ENCODE measurements at places on chromosomes 5 and 9. TPM values are rescaled to one million over a fixed set of nuclear protein-coding genes. Genes with fewer than 3 reads are reported as not detected.

Gene FOXD4L6
- 0.40 TPM for total RNA-seq

Gene TRAF2
- total RNA-seq, result 12.2 TPM

Gene HEMGN
- not detected for total RNA-seq

Gene TTC23L
- not detected for total RNA-seq

Gene GRM6
- total RNA-seq, result not detected

Gene APC
- total RNA-seq, result 29.6 TPM

Gene SLC6A7
- not detected for total RNA-seq

Measured in mammary epithelial cell (primary cell).